ENCODE measurements at places on chromosomes 4 and X.

DNA sequence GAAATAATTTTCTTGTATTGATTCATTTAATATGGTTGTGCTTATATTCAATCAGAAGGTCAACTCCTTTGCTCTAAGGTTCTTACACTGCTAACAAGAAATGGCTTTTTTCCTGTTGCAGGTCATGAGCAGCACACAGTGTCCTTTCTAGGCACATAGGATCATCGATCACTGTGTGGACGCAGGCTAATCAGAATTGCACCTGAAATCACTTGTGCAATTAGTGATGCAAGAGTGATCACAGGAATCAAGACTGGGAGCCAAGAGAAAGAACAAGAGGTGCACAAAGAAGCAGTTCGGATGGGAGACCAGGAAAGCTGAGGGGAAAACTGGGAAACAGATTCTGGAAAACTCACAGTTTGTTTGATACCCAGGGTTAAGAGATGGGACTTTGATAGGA lies 21.1 kb downstream of the TDO2 start:
- DNase-seq: no peak

GRCh38 chr4:148225639-148226038 lies 216.6 kb downstream of the NR3C2 start:
- DNase-seq: peak; percentile 42

GRCh38 chrX:10750581-10750980 lies 130.2 kb upstream of the MID1 start:
- DNase-seq: no peak

- DNase-seq: no peak
These were observed 586.7 kb downstream of the GBA3 start for GRCh38 chr4:23279377-23279986.

DNA sequence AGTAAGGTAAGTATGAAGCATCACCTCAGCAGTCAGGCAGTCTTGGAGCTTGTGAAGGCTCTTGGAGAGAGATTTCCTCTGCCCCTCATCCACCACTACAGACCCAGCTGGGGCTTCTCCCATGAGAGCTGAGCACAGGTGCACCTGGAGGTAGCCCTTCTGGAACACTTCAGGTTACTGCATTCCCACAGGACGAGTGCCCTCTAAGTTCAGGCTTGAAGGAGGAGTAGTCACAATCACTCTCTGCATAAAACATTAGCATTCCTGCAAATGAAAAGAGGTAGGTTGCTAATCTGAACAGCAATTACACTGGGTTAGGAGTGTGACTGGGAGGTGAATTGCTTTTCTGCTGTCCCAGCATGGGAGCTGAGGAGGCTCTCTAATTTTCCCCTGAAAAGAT lies 308.8 kb downstream of the TEX13C start:
- no peak for DNase-seq

- DNase-seq: no peak
These were observed 7.9 kb downstream of the LRPAP1 start for GRCh38 chr4:3524349-3524748.

- DNase-seq: peak; percentile 58
These were observed 151.9 kb upstream of the DIPK2B start for GRCh38 chrX:45352611-45353010.

GRCh38 chr4:120263618-120264017 lies 197.0 kb upstream of the MAD2L1 start:
- DNase-seq: no peak

DNA sequence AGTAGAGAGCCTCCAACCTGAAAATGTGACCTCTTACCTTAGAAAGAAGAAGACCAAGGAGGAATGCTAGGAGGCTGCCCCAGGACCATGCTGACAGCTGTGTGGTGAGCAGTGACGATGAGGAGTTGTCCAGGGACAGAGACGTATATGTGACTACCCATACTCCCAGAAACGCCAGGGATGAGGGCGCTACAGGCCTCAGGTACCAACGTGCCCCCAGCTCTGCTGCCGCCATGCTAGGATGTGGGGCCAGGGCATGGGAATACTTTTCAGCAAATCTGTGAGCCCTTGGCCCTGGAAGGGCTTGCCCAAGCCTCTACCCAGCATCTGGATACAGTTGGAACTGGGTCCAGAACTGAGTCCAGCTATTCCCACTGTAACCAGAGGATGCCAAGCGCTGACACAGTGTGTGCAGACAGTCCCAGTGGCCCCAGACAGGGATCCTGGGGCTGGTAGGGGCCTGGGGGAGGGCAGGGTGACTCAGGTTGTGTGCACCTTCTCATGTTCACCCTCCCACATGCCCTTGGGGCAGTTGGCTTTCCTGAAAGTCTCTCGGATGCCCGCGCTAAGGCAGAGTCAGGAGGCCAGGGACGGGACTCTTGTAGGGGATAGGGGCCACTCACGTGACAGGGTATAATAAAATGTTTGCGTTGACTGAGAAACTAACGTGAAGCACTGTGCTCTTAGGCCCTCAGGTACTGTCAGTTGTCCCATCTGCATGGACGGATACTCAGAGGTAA lies 23.9 kb upstream of the FAM193A start:
- DNase-seq: no peak

- DNase-seq: peak; percentile 65
These were observed 613 bp upstream of the ARSJ start for GRCh38 chr4:113979905-113980615.

DNA sequence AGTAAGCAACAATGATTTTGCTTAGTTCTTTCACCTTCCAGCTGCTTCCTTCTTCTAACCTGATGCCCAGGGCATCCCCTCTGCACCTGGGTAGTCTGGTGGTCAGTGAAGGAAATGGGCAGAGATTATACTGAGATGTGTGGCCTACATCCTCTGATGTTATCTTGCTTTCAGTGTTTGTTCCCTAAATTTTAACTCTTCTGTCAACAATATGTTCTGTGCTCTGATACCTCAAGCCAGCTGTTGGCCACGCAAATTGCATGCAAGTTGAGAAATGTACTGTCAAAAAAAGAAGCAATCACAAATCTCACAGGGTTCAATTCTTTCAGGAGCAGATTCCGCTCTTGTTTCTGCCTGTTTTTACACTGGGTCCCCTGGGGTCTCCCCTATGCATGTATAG lies 73.8 kb downstream of the FBXW7 start:
- DNase-seq: no peak

- no peak for DNase-seq
These were observed 35.8 kb upstream of the MAN2B2 start for GRCh38 chr4:6539009-6539764.

- no peak for DNase-seq
These were observed 22.5 kb upstream of the RPA4 start for GRCh38 chrX:96861218-96861617.

DNA sequence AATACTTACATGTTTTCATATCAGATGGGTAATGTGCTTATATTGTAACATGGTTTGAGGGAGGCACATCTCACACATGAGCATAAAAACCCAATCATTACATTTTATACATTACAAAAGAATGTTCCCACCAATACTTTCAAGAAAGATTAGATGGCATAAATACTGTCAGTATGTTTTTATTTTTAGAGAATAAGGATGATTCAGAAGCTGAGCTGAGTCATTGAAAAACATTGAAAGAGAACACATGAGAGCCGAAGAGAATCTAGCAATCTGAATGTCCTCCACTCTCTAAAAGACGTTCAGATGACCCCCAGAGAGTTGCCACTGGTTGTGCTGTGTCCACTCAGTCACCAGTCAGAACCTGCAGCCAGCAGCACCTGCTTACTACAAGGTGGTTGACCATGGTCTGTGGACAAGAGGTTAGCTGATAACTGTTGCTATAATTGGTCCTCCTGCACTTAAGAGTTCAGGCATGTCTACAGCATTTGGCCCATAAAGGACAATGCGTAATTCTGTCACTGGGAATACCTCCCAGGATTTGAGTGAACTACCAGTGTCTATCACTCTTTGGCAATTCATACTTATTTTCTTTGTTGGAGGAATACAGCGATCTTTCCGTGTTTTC lies 382.2 kb upstream of the IGFBP7 start:
- DNase-seq: peak; percentile 86

DNA sequence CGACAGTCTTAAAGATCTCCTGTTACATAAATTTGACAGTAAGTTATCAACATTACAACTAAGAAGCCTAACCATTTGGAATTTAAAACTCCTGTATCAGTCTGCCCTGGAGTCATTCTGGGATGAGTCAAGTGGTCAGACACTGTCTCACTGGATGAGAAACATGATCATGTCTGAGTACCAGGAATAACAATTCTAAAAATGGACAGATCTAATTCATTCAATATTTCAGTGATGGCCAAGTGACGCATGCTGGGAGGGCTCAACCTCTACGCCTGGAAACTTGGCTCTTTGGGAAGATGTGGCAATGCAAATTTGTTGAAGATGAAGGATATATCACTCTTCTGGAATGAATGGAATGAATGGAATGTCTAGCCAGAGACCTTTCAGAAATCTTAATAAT lies 1427.2 kb downstream of the STIM2 start:
- peak; percentile 100 for DNase-seq

DNA sequence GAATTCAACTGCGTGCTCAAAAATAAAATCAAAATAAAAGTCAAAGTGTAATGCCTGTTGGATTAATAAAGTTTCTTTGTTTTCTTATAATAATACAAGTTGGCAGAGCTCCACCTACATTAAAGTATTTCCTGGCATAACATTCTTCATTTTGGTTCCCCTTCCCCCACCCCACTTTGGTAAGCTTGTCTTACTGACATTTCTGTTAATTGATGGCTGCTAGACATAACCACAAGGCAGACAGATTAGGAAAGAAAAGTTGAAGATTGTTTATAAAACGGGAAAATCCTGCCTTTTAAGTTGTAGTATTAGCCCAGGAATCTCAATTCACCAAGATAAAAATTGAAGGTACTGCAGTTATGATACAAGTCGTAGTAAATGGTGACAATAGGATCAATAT lies 246.5 kb upstream of the RPS6KA3 start:
- no peak for DNase-seq

GRCh38 chrX:38718311-38718710 lies 82.9 kb upstream of the MID1IP1 start:
- no peak for DNase-seq

- DNase-seq: no peak
These were observed 150.2 kb downstream of the VEGFC start for GRCh38 chr4:176642472-176642871.

DNA sequence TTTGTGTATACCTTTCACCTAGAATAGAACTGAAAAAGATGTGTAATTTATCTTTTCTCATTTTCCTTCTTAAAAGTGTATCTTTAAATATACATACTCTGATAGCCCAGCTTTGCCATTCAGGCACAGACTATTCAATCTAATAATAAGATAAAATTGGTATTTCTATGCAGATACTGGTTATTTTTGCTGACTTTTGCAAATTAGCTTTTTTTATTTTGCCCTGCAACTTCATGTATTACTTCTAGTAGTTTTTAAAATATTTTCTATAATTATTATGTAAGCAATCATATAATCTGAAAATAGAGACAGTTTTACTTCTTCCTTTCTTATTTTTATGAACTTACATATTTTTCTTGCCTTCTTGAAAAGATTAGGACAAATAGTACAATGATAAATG lies 45.4 kb upstream of the FREM3 start:
- no peak for DNase-seq

DNA sequence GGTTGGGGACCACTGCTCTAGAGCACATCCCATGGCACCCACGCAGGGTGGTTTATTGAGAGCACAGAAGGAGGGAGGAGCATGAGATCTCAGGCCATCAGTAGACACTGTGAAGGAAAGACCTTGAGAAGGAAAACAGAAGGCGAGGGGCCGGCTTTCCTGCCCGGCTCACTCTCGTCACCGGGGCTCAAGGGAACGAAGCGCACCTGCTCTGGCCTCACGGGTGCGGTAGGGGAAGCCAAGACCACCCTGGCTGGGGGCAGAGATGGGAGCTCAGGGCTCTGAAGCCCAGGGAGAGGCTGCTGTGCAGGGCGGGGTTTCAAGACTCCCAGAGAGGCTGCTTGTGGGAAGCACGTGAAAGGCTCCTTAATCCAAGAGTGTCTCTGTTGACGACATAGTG lies 105.9 kb downstream of the TNIP2 start:
- no peak for DNase-seq

DNA sequence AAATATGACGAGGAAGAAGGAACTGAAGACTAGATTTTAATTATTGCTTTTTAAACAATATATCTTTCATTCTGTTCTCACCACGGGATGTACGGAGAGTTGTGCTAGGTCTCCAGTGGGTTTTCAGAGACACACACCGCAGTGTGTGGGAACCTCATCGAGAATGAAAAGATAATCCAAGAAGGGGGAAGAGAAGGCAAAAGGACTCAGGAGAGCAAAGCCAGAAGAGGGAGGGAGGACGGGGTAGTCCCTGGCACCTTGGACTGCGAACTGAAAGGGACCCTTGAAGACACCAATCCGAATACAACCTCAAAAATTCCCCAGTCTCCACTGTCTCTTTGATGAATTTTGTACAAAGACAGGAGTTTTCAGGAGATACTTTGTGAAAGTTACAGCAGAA lies 932 bp upstream of the LEF1 start:
- DNase-seq: no peak

DNA sequence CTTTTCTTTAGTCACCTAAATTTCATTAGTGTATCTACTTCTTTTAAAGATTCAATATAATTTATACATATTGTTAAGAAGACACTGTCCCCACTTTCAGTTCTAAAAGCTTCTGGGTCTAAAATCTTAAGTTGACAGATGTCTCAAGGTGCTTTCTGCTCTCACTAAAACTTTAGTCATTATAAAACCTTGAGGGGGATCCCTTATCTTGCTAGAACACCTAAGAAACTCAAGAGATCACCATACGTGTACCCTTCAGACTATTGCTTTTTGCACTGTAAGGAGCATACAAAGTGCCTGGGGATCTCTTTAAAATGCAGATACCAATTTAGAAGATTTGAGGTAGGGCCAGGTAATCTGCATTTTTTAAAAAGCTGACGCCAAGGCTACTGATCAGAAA lies 30.1 kb downstream of the CYBB start:
- DNase-seq: no peak

- DNase-seq: no peak
These were observed 27.7 kb upstream of the RPL34 start for GRCh38 chr4:108592674-108592986.

- DNase-seq: peak; percentile 17
These were observed 417.1 kb upstream of the MAGEB16 start for GRCh38 chrX:35380808-35381700.

DNA sequence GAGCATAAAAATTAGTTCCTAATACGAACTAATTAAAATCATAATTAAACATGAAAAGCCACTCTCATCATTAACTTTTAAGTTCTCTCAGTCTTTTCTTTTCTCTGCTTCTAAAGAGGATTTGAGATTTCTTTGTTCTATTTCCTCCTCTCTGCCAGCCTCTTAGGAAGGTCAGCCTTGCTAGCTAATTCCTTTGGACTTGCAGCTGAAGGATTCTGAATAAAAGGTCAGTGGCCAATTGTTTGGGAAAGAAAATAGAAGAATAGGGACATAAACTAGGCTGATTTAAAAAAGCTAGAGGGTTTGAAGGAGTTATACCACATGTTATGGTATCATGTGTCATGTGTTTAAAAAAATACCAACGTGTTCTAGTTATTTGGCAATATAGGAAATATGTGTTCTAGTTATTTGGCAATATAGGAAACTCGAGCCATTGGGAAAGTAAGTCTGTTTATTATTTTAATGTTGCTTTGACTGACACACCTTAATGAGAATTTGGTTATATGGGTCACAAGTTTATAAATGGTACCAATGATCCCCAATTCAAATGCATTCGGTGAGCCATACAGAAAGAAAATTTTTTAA lies 1668.7 kb upstream of the PCDH7 start:
- DNase-seq: no peak

- no peak for DNase-seq
These were observed 27.2 kb downstream of the RASL11B start for GRCh38 chr4:52889354-52889753.

Data from fibroblast of skin of back (primary cell).